Fibroblast of mammary gland (primary cell): ENCODE measurements at places on chromosomes 13 and 19.

- no peak for DNase-seq
These were observed at the start of gene LEUTX for GRCh38 chr19:39778763-39779162. Gene LEUTX, plus strand, starts transcription at chr19:39778854. Its CDS starts 67 bp downstream, at chr19:39778921.

- peak; percentile 76 for DNase-seq
These were observed 54.0 kb downstream of the GNG7 start for GRCh38 chr19:2648528-2648937.

DNA sequence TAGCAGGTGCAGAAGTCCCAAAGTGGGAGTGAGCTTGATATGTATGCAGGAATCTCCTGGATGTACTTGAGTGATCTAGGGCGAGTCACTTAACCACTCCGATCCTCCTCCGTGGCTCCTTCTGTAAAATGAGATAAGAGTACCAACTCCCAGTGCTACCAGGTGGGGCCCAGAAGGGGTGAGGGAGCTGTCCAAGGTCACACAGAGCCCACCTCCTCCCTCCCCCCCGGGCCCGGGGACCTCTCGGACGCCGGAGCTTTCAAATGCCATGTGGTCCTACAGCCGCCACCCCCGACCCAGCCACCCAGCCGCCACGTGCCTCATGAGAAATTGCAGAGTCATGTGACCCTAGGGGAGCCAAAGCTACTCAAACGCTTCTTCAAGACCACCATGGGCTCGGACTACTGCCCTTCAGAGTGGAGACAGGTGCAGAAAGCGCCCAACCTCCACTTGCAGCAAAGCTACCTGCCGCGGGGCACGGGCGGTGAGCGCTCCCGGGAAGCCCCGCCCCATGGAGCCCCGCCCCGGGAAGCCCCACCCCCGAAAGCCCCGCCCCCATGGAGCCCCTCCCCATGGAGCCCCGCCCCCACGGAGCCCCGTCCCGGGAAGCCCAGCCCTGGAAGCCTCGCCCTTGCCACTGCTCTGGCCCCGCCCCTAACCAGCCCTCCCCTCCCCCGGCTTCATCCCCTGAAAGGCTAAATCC is 10.1 kb upstream of the ZNF358 start:
- no peak for DNase-seq

DNA sequence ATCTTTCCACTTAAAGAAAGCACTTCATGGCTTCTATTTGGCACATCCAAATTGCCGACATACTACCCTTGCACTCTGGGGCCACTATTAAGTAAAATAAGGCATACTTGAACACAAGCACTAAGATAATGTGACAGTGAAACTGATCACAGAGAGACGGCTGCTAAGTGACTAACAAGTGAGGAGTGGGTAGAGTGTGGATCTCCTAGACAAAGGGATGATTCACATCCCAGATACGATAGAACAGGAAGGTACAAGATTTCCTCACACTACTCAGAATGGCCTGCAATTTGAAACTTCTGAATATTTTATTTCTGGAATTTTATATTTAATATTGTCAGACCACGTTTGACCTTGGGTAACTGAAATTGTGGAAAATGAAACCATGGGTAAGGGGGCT is 1721.8 kb upstream of the SPRY2 start:
- DNase-seq: no peak

DNA sequence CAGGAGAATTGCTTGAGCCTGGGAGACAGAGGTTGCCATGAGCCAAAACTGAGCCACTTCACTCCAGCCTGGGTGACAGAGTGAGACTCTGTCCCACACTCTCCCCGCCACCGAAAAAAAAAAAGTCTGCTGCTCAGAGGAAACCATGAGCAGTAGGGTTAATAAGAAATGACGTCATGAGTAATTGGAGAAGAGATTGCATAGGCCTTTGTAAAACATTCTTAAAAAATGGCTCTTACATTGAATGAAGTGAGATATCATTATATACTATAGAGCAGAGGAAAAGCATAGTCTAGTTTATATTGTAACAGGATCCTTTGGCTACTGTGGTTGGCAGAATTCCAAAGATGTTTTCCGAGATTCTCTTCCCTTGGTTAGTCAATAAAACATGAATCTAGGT is 228.2 kb downstream of the PCDH20 start:
- DNase-seq: no peak
